Activated CD4-positive, CD25-positive, alpha-beta regulatory T cell treated with anti-CD3 and anti-CD28 coated beads, Interleukin-2, amount 50 U/mL, for 72 hours (primary cell): ENCODE measurements at places on chromosomes 12 and 14.

GRCh38 chr14:31955936-31956579 lies 121.0 kb upstream of the ARHGAP5 start:
- no peak for DNase-seq

- no peak for DNase-seq
Measured at GRCh38 chr12:67367843-67368242, 98.7 kb downstream of the CAND1 start.

DNA sequence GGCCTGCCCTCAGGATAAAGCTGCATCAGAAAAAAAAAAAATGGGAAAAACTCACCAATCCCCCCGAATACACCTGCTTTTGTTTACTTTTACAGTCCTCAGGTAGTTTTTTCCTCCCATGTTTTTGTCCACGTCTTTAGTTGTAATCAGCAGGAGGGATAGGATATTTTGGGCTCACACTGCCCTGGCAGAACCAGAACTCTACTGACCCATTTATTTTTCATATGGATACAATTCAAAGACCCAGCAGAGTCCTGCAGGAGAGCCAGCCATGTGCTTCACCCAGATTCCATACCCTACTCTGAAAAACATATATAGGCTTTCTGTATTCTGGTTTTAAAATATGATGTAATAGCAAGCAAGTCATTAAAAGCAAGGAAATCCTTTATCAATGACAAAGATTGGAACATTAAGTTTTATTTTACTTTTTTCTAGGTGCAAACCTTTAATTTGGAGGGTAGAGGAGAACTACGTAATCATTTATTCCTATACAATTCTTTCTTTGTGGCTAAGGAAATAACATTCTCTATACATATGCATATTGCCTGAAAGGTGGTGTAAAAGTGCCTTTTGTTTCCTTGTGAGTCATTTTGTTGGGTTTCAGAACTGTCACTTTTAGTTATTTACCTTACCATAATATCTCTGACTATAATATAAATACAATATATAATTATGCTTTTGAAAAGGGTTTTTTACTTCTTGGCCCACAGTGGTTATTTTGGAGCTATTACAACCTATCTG lies 19.1 kb downstream of the DACT1 start:
- DNase-seq: no peak

GRCh38 chr14:101595349-101595748 lies 34.1 kb downstream of the DIO3 start:
- DNase-seq: no peak

DNA sequence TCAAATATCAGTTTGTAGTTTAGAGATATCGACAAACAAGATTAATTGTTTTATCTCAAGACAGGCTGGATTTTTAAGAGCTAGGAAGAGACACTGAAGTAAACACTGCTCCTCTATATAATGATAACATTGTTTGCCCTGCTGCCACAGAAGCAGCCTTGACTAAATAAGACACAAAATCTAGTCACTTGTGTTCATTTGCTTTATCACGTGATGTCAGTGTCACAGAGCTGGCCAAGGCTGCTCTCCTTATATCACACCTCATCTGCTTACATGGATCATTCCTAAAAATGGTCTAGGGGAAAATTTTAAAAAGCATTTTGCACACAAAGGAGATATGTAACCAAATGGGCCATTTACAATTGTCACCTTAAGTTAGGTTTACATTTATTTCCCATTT lies 64.1 kb downstream of the SOX5 start:
- no peak for DNase-seq

DNA sequence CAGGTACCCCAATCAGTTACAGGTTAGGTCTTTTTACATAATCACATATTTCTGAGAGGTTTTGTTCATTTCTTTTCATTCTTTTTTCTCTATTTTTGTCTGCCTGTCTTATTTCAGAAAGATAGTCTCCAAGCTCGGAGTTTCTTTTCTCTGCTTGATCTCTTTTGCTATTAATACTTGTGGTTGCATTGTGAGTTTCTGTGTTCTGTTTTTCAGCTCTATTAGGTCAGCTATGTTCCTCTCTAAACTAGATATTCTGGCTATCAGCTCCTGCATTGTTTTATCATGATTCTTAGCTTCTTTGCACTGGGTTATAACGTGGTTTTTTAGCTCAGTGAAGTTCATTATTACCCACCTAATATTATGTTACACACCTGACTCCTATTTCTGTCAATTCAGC lies 914.1 kb downstream of the TRHDE start:
- no peak for DNase-seq

DNA sequence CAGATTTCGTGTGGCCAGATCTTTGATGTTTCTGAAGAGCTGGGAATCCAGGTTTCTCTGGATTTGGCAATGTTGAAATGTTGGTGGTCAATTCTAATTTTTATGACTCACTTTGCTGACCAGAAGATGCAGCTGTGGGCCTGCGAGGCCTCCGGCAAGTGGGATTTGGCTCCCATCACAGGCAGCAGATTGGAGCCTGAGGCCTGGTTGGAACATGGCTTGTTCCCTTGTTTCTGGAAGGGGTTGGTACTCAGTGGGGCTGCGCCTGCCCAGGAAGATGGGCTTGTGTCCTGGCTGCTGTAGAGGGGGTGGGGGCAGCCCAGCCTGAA lies 23.1 kb downstream of the FBRSL1 start:
- DNase-seq: no peak
